ENCODE measurements at places on chromosomes 1 and 21.

GRCh38 chr1:159869173-159869572 is 6.7 kb upstream of the VSIG8 start:
- DNase-seq, result no peak

DNA sequence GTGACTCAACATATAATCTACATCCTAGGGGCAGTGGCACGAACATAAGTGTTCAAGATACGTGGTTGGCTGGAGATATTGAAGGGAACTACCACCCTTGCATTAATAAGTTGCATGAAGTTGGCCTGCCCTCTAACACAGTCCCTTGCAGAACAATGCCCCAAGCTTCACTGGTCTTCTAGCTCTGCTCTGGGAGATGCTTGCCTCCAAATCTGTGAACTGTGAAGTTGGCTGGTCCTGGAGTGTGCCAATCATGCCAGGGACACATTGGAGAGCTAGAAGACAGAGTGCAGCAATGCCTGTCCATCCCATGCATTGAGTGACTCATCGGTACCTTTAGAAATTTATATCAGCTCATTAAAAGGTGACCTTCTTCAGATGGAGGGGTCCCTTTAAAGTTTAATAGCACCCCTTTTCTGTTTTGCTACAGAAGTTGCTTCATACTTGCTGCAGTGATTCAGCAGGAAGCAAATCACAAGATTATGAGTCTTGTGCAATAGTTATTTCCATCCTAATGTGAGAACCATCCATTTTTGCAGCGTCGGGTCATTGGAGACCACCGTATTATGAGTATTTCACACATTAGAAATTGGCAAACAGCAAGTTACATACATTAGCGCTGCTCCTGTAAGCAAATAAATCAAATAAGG is 55.2 kb upstream of the KAZN start:
- DNase-seq, result no peak

- no peak for DNase-seq
These were observed 25.4 kb downstream of the MAP10 start for GRCh38 chr1:232830661-232831060.

DNA sequence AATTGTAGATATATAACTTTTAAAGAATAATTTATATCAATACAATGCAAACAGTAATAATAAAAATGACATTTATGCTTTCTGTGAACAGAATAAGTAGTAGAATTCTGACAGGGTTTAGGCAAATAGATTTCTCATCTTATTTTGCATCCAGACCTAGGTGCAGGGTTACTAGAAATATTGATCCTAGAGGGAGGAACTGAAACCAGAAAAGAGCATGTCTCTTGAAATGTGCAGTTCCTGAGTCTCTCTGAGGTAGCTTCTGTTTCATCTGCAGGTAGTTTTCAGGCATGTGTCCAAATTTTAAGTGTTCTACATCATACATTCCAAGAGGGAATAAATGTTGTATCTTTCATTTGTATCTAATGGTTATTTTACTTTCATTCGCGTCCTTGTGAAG is 631.9 kb upstream of the ADGRL4 start:
- DNase-seq, result no peak

- no peak for DNase-seq
These were observed 50.9 kb downstream of the DHX9 start for GRCh38 chr1:182889997-182890396.

- DNase-seq, result no peak
These were observed 2.6 kb downstream of the HDGF start for GRCh38 chr1:156748670-156749418.

DNA sequence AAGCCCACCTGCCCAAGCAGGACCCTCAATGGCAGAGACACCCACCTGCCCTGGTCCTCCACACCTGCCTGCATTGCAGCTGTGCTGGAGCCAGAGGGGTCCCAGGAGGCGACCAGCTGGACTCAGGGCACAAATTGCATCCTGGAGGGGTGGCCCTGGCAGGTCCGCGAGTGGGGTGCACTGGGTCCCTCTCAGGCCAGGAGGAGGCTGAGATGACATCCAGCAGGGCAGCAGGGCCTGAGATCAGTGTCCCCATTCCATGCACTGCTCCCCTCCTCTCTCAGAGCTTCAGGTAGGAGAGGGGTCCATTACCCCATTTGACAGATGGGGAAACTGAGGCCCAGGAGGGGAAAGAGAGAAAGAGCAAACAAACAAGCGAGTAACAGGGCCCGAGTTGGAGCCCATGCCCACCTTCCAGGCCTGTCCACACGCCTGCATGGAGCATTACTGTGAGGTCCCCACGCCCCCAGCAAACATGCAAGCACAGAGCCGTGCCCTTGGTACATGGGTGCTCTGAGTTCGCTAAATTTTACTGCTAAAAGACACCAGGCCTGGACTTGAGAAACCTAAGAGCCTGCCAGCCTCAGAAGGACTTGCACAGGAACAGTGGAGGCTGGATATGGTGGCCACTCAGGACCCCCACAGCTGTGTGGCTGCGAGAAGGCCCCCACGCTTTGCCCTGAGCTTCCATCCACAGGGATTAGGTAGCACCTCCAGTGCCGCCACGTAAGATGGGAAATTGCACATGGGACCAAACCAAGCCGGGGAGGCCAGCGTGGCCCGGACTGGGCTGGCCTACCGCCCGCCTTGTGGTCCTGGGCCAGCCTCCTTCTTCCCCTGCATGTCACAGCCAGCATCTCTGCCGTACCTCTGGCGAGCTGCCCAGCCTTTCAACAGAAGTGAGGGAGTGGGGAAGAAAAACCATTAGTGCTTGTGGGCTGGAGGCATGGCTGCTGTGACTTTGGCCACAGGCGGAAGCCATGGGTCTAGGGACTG is 7.4 kb downstream of the WNT3A start:
- DNase-seq, result no peak

Measured in NCI-H187 treated with DMSO at 0.1 percent for 48 hours (cell line).